ENCODE measurements at places on chromosomes 6 and 20. TPM values are rescaled to one million over a fixed set of nuclear protein-coding genes. Genes with fewer than 3 reads are reported as not detected.

The BANF2 gene
- not detected for total RNA-seq

The HDDC2 gene
- total RNA-seq = 61.0 TPM

The ASIP gene
- total RNA-seq = not detected

DNA sequence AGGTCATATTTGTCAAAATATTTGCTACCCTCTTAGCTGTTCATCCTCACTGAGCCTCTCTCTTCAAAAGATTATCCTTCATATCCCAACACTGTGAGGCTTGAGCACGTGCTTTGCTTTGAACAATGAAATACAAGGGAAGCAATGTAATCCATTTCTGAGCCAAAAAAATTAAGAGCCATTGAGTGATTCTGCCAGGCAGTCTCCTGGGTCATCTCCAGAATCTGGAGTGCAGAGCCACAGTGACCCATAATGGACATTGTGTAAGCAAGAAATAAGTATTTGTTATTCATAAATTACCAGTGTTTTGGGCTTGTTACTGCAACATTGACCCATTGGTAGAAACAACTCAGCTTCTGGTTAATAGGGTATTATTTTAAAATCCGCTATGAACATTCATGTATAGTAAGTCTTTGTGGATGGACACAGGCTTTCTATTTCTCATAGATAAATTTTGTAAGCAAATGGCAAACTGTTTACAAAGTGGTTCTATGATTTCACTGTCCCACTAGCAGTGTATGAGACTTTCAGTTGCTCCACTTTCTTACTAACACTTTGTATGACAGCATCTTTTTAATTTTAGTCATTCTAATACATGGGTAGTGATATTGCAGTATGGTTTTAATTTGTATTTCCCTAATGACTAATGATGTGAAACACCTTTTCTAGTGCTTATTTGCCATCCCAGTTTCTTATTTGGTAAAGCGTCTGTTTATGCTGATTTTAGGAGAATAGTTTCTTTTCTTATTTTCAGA lies 358.2 kb downstream of the PLCB1 start:
- no peak for DNase-seq

DNA sequence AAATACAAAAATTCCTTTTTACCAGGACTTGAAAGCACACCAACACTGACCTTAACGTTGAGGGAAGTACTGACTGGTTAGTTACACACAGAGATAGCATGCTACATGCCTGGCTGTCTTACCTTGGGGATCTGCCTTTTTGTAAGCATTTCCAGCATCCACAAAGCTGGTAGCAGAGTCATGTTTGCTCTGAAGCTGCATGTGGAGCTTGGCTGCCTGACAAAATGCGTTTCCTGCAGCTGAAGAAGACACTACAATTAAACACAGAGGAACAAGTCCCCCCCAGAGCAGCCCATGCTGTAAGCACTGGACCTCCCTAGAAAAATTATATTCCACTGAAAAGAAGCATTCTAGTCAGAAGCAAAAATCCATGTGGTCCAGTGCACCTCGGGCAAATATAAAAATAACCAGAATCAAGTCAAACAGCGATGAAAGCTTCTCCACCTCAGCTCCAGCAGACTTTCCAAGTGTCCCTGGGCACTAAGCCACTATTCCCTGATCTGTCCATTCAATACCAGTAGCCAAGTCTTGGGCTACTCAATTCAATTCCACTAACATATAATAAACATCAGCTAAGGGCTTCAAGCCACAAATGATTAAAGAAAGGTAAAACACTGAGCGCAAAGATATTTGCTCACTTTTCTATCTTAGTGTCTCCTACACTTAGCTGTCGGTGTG lies 24.2 kb downstream of the NAPB start:
- no peak for DNase-seq

- DNase-seq = no peak
These were observed 65.0 kb upstream of the IFNGR1 start for GRCh38 chr6:137283940-137284810.

DNA sequence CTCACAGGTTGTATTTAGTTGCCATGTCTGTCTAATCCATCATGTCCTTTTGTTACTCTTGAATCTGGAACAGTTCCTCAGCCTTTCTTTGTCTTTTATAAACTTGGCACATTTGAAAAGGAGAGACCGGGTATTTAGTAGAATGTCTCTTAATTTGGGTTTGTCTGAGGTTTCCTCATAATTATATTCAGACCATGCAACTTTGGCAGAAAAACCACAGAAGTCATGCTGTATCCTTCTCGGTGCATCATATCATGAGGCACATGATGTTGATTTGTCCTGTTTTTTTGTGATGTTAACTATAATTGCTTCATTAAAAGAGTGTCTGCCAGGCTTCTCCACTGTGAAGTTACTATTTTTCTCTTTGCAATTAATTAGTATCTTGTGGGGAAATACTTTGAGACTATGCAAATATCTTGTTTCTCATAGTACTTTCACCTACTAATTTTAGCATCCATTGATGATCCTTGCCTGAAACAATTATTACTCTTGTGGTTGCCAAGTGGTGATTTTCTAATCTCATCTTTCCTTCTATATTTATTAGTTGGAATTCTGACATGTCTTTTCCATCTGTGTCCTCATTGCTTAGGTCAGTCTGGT lies 837.3 kb downstream of the DHX35 start:
- DNase-seq = no peak

DNA sequence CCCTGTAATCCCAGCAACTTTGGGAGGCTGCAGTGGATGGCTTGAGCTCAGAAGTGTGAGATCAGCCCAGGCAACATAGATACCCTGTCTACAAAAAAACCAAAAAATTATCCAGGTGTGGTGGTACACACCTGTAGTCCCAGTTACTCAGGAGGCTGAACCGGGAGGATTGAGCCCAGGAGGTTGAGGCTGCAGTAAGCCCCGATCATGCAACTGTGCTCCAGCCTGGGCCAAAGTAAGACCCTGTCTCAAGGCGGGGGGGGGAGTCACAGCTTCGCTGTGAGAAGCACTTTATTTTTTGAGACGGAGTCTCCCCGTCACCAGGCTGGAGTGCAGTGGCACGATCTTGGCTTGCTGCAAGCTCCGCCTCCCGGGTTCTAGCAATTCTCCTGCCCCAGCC lies 54.2 kb downstream of the EZR start:
- DNase-seq = no peak

DNA sequence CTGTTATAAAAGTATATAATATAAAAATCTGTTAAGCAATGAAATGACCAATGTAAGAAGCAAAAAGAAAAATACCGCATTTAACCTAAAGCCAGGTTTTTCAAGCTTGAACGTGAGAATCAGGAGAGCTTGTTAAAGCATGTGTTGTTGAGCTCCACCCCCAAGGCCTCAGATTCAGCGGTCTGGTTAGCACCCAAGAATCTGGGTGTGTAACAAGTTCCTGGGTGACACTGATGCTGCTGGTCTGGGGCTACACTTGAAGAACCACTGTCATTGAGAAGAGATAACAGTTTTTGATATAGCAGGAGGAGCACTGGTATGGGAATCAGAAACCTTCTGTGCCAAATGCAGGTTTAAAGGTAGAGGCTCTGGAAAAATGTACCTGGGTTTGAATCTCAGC lies 154.0 kb downstream of the ID4 start:
- DNase-seq = no peak

GRCh38 chr6:166905505-166906134 lies 50.7 kb downstream of the RNASET2 start:
- DNase-seq = no peak

All from lung (tissue), 17 donors.